Activated CD4-positive, alpha-beta T cell treated with anti-CD3 and anti-CD28 coated beads, Interleukin-2, amount 50 U/mL, for 4 hours (primary cell): ENCODE measurements at places on chromosomes 5 and 9.
A peak's percentile ranks its signal among the peaks of the same experiment; 100 is the strongest.

DNA sequence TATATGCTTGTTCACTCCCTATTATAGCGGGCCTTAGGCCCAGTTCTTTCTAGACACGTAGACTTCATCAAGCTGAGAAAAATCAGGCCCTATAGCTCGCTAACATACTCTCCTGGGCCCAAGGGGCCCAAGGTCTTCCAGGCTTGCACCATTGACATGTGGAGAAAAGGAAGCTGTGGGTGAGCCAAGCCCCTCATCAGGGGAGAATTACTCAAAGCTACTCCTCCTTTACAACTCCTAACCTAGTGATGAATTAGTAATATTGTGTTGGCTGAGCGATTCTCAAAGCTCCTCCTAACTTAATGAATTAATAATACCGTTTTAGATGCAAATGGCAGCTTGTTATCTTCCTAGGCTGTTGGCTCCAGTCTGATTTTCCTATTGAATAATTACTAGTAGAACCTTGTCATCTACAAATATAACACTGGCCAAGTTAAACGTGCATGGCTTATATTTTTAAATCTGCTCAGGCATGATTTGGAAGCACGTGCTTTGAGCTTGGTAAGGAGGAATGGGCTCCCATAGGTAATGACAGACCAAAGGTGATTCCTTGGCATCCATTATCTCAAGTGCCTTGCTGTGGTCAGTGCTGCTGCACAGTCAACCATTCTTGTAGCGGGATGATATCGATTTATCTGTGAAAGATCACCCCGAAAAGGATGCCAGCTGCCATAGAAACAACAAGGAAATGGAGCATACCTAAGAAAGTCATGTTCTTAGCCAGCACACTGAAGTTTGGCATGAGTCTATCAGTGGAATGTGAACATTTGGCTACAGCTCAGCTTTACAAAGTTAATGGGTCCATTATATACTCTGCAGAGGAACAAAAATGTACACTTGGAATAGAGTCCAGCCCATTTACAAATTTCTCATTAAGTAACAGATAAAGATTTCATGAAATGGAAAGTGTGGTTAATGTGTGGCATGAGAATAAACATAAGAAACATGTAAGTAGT, 23.8 kb downstream of the LVRN start:
- no peak for DNase-seq

GRCh38 chr5:76736679-76737556, 21.0 kb downstream of the F2R start:
- DNase-seq: no peak

DNA sequence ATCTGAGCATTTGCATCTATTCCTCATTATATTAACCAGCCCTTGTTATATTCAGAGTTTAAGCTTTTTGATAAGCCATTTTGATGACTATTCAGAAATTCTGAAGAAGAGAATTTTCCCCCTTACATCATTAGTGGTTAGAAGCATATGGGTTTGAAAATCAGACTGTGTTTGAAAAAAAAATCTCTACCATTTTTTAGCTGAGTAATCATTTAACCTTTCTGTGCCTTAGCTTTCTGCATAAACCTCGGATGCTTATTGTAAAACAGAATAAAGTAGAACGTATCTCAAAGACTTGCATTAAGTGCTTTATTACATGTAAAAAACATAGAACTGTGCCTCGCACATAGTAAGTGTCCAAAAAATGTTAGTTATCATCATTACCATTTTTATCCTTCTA, 278.6 kb downstream of the RFX3 start:
- DNase-seq: no peak

DNA sequence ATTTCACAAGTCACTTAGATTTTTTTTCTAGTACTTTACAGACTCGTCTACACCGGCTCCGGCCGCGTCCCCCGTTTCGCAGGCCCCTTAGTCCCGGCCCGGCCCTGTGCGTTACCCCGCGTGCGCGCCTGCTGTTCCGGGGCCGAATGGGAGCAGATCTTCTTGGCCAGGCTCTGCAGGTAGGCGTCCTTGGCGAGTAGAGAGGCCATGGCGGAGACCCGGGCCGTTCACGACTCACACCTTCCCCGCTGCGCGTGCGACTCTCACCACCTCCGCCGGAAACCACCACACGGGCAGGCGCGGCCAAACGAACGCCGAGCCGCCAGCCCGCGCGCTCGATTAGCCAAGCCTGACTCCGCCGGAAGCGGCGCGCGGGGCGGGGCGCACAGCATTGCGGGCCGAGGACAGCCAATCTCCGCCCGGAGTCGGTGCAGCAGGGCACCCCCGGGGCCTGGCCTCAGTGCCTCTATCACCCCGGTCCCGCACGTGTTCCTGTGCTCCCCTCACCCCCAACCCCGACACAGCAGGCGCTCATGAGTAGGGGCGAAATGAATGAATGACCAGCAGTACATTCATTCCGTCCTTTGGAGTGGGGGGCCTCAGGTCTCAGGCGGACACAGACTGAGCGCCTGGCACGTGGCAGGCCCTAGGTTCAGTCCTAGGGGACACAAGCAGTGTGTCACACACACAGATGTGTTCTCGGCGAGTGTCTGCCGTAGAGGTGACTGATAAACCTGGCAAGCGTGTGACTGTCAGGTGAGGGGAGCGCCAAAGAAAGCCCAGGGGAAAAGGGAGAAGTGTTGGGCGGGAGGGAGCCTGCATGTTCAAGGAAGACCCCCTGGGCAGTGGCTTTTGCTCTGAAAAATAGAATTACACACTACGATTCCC, at the start of gene SURF6:
Gene SURF6, minus strand, starts transcription at position 265 of the 888 bp plus-strand sequence. Its CDS starts 56 bp downstream, at position 209.
- DNase-seq: peak; percentile 91

- no peak for DNase-seq
Observed at GRCh38 chr9:129483415-129484351, 137.2 kb downstream of the C9orf50 start.

DNA sequence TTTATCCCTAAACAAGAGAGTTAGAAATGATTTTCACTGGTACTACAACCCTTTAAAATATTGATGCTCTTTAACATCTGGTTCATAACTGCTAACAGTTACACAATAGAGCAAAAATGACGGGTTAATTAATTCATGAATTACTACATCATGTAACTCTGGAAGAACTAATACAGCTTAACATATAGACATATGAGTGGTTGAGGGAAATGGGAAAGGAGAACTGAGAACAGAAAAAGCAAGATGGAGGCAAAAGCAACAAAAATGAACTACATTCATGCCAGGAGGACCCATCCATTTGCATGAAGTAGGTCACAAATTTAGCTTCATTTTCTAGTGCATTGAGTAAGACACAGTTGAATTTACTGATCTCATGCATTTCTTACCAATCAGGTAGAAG, 61.8 kb downstream of the C9 start:
- DNase-seq: no peak

DNA sequence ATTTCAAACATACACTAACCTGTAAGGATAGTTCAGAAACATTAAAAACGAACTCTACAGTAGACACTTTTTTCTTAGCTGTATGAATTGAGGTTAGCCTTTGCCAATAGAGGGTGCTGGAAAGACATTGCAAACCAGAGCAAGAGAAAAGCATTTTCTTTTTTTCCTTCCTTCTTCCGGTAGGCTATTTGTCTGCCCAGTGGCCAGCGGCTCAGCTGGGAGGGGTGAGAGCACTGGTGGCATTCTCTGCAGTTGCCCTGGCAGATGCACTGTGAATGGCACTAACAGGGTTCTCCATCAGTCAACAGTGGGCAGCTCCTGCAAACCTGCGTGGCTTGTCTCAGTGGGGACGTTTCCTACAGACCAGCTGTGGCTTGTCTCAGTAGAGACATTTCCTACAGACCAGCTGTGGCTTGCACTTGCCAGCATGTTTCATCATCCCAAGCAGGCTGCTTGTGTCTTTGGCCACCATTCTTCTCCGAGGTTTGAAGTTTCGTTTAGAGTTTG, 984.5 kb upstream of the CDH18 start:
- DNase-seq: no peak

DNA sequence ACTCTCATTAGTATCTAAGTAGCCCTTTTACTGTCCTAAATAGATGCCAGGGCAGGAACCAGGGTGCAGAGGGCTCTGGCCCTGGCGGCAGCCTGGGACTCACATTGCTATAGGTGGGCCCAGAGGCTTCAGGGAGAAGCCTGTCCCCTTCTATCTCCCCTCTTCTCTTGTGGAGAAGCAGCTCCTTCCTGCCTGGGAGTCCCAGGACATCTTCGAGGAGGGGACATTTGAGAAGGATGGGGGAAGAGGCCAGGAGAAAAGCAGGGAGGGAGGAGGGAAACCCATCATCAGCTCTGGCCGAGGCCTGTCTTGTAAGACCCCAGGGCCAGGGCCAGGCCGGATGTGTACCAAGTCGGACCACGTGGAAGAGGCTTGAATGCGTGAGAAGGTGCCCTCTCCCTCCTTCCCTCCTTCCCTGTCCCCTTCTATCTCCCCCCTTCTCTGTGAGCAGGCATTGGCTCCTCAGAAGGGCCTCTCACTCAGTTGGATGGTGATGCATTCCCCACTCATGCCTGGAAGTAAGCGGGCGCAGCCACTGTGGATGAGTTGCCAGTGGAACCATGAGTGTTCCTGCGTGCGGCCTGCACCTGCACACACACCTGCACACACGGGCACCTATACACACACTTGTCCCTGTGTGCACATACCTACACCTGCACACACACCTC, 20.7 kb upstream of the LPCAT1 start:
- DNase-seq: no peak

DNA sequence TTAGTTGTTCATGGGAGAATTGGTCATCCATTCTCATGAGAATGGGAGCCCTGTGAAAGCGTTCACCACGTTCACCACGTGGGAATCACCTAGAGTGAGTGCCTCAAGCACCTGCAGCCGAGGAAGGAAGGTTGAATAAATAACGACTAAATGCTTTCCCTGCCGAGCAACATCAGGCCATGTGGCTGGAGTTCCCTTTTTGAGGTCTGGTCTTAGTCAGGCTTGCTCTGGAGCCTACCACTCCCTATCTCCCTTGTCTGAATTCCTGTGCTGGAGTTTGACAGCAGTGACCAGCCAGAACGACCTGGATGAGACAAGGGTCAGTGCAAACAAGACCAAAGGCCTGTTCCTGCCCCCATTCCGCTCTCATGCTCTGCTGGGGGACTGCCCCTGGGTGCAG, 28.5 kb downstream of the KCNMB1 start:
- no peak for DNase-seq

DNA sequence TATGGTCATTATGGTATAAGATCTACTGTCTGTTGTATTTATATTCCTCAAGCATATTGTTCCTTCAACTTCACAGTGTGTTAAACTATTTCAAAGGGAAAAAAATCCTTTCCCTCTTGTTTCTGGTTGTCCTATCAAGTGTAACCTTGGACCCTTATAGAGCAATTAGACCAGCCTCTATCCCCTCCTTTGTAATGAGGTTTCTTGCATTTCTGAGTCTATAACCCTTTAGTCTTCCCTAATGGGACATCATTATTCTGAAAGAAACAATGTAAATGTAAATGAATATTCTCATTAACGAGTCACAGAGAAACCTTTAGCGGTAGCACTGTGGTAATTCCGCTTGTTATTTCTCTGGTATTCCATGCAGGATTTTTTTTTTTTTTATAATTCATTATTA, 197.3 kb downstream of the CNTLN start:
- no peak for DNase-seq

GRCh38 chr5:101561018-101561417, 657.9 kb upstream of the ST8SIA4 start:
- no peak for DNase-seq
